Calu3 (cell line): ENCODE measurements at places on chromosomes 7 and 10.

DNA sequence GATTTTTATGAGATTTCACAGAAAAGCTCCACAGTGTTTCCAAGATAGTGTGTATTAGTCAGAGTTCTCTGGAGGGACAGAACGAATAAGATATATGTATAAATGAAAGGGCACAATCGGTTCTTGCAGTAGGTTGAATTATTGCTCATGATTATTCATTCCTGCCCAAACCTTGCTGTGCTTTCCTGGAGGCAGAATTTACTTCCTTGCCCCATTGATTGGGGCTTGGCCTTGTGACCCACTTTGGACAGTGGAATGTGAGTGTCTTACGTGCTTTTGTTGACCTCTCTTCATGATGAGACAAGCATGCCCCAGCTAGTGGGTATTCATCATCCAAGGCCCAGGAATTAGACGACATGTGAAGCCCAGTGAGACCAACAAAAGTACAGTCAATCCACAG lies 53.0 kb upstream of the ABCB5 start:
- DNase-seq = peak; percentile 61

DNA sequence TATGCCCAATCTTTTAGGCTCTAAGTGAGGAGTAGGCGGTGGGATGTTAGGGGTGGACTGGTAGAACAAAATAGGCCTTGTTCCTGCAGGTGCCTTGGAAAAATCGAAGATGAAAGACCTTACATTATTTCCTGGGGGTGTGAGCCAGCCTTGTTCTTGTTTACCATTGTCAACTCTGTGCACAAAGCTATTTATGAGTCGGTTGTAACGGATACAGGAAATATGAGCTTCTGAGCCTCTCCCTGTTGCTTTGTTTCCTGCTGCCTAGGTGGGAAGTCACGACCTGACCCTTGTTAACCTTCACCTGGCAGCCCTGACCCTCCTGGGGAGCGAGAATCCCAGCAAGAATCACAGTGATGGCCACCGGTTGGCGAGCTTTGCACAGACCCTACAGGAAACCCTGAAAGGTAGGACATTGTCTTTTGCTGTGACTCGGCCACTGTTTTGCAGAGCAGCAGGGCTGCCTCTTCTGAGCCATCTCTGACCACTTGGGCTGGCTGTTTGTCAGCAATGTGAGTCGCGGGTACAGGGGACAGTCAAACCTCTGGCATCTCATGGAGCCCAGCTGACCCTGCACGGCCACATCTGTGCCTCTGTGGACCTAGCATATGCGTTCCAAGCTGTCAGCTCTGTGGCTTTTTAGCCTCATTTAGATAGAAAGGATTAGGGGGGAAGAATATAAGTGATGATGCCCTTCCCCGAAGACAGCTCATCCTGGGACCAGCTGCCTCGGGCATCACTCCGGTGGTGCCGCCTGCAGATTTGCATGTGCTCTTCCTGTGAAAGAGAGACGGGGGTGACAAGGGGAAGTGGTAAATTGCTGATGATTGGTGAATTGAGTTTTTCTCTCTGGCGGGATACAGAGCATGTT lies 102.1 kb upstream of the ANLN start:
- DNase-seq = peak; percentile 72

DNA sequence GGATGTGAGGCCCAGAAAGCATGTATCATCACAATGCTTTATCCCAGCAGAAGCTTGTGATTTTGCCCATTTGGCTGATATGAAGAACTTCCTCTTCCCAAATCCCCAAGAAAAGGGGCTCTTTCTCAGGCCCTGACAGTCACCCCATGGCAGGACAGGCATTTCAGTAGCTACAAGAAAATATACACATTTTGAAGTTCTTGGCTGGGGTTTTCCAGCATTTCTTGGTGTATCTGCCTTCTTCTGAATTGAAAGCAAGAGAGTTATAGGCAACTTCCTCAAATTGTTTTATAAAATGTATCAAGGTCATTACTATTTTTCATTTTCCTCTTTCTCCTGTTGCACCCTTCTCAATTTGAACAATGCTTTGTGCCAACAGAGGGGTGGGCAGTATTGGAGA lies 63.3 kb upstream of the PDLIM1 start:
- DNase-seq = no peak

GRCh38 chr7:41027428-41028115 lies 675.3 kb downstream of the INHBA start:
- peak; percentile 54 for DNase-seq

GRCh38 chr10:10917031-10917430 lies 100.6 kb upstream of the CELF2 start:
- DNase-seq = no peak

GRCh38 chr7:128899392-128899791 lies 11.1 kb downstream of the KCP start:
- no peak for DNase-seq

DNA sequence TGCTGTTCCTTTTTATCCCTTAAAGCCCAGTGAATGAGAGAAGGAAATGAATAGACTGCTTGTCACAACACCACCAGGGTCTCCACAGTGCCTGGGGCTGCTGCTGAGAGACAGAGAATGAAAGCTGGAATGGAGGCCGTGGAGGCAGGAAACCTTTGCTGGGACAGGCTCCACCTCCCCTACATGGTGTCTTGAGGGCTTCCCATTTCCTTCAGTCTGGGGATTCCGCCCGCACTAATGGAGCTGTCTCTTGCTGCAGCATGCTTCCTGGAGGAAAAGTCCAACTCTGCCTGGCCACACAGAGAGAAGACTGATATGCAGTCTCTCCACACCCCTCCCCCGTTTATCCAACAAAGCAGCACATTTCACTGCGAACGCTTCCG lies 54.5 kb downstream of the LRRC4 start:
- DNase-seq = no peak

DNA sequence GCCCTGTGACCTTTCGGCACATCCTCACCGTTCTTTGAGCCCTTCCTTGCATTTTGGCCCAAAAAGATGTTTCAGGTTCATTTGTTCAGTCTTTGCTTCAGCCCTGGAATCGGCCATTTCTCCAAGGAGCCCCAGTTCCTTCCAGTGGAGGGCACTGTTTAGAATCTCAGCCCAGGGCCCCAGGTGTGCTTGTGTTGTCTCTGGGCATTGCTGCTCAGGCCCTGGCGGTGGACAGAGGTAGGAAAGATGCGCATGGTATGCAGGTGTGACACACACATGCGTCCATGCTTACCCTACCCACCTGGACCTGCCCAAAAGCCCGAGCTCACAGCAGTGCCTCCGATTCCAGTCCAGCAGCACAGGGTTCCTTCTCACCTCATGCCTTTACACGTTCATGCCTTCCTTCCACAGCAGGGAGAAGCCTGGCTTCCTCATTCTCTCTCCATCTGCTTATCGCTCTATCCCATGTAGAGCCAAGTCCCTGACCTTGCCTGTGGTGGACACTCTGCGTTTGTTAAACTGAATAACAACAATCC lies 70.6 kb downstream of the LHPP start:
- DNase-seq = peak; percentile 46

GRCh38 chr7:106959753-106960152 lies 84.8 kb upstream of the PRKAR2B start:
- DNase-seq = peak; percentile 6

GRCh38 chr10:81021428-81022129 lies 483.9 kb downstream of the SH2D4B start:
- DNase-seq = no peak

- no peak for DNase-seq
Observed at GRCh38 chr10:75655791-75656451, 224.5 kb downstream of the LRMDA start.
